Activated T-cell treated with anti-CD3 and anti-CD28 coated beads for 24 hours (primary cell): ENCODE measurements at places on chromosomes 4 and X.
A peak's percentile ranks its signal among the peaks of the same experiment; 100 is the strongest.

DNA sequence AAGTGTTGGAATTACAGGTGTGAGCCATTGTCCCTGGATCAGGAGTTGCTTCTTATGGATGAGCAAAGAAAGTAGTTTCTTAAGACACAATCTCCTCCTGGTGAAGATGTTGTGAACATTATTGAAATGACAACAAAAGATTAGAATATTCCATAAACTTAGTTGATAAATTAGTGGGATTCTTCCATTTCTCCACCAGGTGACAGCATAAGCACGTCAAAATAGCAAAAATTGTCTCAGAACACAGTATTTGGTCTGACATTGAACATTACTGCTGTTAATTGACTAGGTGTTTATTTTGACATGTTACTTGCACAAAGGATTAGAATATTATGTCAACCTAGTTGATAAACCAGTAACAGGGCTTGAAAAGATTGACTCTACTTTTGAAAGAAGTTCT lies 21.6 kb downstream of the CLDN34 start:
- DNase-seq, result no peak

DNA sequence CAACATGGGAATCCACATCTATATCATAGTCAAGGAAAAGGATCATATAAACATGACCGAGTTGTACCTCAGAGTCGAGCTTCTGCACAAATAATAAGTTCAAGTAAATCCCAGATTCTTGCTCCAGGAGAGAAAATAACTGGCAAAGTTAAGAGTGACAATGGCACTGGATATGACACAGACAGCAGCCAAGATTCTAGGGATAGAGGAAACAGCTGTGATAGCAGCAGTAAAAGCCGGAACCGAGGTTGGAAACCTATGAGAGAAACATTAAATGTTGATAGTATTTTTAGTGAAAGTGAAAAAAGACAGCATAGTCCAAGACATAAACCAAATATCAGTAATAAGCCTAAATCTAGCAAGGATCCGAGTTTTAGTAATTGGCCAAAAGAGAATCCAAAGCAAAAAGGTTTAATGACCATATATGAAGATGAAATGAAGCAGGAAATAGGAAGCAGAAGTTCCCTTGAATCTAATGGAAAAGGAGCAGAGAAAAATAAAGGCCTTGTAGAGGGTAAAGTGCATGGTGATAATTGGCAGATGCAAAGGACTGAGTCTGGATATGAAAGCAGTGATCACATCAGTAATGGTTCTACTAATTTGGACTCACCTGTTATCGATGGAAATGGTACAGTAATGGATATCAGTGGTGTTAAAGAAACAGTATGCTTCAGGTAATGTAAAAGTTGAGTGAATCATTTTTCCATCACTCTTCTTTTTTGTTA lies 50.4 kb downstream of the FABP2 start:
- DNase-seq, result no peak

DNA sequence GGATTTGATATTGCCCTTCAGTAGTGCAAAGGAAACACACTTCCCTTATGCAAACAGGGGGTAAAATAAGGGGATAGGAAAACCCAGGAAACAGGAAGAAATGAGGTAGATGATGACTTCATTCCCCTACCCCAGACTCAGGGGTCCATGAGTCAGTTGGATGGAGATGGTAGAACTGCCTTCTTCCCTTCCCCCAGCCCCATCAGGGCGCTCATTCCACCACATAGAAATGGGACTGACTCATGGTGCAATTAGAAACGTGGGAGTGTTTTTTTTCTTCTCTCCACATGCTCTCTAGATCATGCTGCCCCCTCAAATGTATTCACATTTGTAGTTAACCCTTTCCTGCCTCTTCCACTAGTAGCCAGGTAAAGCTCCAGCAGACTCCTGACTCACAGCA lies 23.1 kb upstream of the ARMCX2 start:
- no peak for DNase-seq

- DNase-seq, result no peak
Measured at GRCh38 chrX:130415201-130415600, 13.4 kb downstream of the RBMX2 start.

- peak; percentile 57 for DNase-seq
Measured at GRCh38 chr4:77095101-77095821, 19.5 kb upstream of the CCNI start.

DNA sequence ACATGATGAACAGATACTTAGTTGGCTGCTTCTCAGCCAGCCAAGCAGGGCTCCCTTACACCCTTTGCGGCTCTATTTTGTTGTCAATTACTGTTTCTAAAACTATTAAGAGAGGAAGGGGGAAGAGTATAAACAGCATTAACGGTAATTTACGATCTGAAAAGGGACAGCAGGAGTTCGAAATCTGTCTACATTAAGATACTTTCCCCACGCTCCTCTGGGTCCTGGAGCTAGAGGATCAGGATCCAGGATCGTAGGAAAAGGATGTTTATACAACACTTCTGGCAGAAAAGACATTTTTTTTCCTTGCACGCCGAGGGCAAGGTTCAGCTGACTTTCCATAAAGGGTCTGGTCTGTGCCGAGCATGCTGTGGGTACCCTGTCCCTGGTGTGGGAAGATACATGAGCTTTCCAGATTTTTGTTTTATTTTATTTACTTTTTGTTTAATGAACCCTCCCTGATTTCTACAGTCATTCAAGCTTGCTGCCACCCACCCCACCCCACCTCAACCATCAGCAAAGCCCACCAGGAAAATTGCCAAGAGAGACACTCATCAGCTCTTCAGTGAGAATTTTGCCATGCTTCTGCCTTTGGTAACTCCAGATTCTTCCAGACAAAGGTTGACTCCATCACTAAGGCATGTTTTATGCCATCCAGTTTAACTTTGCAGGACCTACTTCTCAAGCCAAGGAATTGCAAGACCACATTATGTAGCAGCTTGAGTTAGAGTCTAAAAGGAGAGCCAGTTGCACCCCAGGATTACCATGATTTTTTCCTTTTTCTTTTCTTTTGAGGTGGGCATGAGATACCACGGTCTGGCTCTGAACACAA lies 188.1 kb downstream of the QDPR start:
- no peak for DNase-seq

DNA sequence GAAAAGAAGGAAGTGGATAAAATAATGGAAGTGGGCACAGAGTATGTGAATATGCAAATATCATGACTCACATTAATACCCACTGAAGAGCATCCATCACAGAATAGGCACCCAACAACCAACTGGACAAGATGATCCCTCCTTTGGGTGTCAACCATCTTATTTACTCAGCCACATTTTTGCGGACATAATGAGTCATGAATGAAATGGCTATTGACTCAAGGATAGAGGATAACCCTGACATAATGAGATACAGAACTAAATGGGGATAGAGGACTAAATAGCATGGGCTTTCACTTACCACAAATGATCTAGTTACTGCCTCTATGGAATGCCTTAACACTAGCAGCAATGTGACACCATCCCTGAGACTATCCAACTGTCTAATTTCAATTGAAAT lies 224.7 kb downstream of the ANTXR2 start:
- no peak for DNase-seq

- no peak for DNase-seq
Measured at GRCh38 chrX:13719192-13719856, 15.1 kb downstream of the TRAPPC2 start.

GRCh38 chr4:44983083-44983482 lies 256.7 kb upstream of the GNPDA2 start:
- no peak for DNase-seq

DNA sequence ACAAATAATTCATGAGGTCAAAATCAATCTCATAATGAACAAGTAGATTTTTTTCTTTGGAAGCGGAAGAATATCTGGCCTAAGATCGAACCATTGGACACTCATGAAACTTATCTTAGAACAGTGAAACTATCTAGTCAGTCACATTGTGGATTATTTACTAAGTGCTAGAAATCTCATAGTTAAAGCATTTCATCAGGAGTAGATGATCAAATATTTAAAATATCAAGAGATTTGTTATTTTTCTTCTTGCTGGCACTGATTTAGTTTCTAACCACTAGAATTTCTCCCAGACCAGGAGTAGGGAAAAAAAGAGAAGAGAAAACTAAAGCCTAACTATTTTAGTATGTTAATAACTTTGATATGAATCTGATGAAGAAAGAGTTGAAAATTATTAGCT lies 105.5 kb downstream of the SHROOM3 start:
- no peak for DNase-seq

GRCh38 chr4:102535398-102536082 lies 34.4 kb downstream of the NFKB1 start:
- DNase-seq, result no peak

DNA sequence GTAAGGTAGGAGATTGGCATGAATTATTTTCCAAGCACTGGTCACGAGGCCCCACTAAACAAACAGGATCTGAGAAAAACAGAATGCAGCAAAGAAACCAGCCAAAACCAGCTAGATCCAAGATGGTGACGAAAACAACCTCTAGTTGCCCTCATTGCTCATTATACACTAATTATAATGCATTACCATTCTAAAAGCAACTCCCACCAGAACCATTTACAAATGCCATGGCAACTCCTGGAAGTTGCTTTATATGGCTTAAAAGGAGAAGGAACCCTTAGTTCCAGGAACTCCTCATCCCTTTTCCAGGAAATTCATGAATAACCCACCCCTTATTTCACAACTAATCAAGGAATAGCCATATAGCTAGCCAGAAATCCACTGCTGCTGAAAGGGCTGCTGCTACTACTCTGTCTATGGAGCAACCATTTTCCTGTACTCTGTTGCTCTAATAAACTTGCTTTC lies 69.3 kb downstream of the ABCB7 start:
- no peak for DNase-seq

GRCh38 chr4:146329050-146329716 lies 114.8 kb downstream of the REELD1 start:
- no peak for DNase-seq

DNA sequence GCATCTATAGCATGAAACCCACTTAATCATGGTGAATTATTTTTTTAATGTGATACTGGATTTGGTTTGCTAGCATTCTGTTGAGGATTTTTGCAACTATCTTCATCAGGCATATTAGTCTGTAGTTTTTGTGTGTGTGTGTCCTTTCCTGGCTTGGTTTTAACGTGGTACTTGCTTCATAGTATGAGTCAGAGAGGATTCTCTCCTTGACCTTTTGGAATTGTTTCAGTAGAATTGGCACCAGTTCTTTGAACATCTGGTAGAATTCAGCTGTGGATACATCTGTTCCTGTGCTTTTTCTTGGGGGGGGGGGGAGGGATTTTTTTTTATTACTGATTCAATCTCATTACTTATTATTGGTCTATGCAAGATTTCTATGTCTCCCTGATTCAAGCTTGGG lies 232.0 kb upstream of the KLF8 start:
- DNase-seq, result no peak

- DNase-seq, result no peak
Measured at GRCh38 chr4:179415037-179415846, 1973.0 kb upstream of the AGA start.

- DNase-seq, result no peak
Measured at GRCh38 chr4:9976781-9977180, 44.5 kb downstream of the SLC2A9 start.

- DNase-seq, result no peak
Measured at GRCh38 chr4:139282065-139282720, 2.2 kb upstream of the MGARP start.

DNA sequence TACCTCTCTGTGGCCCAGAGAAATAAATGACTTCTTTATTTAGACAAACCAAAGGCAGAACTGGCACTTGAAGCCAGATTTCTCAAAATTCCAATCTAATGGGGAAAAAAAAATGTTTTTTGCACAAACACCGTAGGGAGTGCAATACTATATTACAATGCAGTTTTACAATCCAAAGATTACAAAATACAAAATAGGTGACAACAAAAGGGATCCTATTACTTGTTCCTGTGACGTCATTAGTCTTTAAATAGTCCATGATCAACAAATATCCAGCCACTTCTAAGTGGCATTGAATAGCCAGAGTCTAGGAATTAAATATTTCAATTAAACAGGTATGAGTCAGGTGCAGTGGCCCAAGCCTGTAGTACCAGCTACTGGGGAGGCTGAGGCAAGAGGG lies 3.0 kb upstream of the APBB2 start:
- DNase-seq, result no peak

- DNase-seq, result no peak
Measured at GRCh38 chr4:2303121-2303685, 41.3 kb upstream of the MXD4 start.

GRCh38 chr4:80931631-80932081 lies 98.9 kb upstream of the BMP3 start:
- no peak for DNase-seq

- no peak for DNase-seq
Measured at GRCh38 chrX:53305219-53305995, 24.0 kb upstream of the IQSEC2 start.

GRCh38 chr4:8737075-8737474 lies 134.6 kb downstream of the HMX1 start:
- no peak for DNase-seq

DNA sequence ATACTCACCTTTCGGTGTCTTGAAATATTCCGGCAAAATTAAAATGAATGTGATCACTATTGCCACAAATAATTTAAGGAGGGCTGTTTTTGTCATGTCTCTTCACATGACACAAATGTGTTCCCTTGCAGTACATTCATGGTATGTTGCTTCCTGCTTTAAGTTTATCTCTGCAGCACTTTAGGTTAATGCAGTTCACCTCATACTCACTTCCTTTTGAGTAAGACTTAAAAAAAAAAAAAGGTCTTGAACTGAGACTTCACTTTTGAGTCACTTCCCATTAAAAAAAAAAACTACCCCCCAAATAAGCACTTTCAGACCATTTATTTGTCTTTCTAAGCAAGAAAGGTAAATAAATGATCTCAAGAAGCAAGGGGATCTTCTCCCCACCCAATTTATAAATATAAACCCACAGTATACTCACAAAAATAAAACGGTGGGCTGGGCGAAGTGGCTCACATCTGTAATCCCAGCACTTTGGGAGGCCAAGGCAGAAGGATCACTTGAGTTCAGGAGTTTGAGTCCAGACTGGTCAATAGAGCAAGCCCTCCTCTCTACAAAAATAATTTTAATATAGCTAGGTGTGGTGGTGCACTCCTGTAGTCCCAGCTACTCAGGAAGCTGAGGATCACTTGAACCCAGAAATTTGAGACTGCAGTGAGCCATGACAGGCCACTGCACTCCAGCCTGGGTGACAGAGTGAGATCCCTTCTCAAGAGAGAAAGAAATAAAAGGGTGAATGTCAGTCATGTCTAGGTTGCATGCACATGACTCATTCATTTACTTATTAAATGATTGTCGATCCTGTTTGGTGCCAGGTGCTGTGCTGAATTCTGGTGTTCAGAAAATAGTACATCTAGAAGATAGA lies at the start of gene TMEM156:
Gene TMEM156, minus strand, starts transcription at position 192 of the 868 bp plus-strand sequence. Its CDS starts 96 bp downstream, at position 96.
- no peak for DNase-seq

DNA sequence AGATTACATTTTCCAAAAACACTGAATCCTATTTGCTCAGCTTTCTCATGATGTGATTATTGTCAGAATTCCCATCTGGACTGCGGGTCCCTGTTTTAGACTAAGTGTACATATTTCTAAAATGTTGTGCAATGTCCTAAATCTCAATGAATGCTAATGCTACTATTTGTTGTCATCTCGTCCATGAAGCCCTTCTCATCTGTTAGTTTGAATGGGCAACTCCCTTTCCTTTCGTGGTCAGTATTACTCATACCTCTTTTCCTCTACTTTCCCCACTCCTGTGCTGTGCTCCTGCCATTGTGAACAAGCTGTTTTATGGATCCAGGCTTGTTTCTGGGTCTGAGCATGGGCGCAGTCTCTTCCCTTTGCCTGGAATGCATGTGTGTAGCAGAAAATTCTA lies 91.0 kb downstream of the MID1 start:
- DNase-seq, result no peak

- peak; percentile 45 for DNase-seq
Measured at GRCh38 chr4:104860238-104861123, 286.2 kb upstream of the TET2 start.

GRCh38 chr4:122045533-122045932 lies 93.7 kb upstream of the TRPC3 start:
- DNase-seq, result no peak
